ENCODE measurements at places on chromosomes 3 and 15.

DNA sequence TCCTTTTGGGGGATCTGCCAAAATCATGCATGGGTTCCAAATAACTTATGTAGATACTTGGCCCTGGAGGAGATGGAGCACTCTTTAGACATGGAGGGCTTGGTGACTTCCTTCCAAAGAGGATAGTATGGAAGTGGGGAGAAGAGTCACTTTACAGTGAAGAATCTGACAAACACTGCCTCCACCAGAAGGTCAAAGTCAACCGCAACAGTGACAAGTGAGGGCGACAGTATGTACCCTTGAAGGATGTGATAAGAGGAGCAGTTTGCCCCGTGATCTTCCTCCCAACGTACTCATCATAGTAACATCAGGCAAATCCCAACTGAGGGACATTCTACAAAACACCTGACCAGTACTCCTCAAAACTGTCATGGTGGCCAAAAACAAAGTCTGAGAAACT, 62.0 kb downstream of the LMCD1 start:
- no peak for DNase-seq

GRCh38 chr3:170149016-170149415, 32.5 kb downstream of the PHC3 start:
- no peak for DNase-seq

- DNase-seq: no peak
Observed at GRCh38 chr3:130457671-130458070, 59.3 kb upstream of the COL6A6 start.

- DNase-seq: no peak
Observed at GRCh38 chr15:91308199-91308598, 208.1 kb downstream of the SV2B start.

- no peak for DNase-seq
Observed at GRCh38 chr3:61960976-61961375, 399.6 kb downstream of the PTPRG start.

DNA sequence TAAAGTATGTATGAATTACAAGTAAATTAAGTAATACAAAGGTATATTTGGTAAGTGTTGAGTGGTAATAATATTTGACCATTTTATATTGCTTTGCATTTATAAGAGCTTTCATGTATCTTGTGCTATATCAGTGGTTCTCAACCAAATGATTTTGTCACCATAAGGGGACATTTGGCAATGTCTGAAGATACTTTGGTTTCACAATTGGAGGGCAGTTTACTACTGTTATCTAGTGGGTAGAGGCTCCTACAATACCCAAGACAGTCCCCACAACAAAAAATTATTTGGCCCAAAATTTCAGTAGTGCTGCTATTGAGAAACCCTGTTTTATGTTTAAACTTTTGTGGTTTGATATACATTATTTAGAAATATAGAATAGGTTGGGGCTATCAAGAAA, 14.6 kb downstream of the TRPC1 start:
- DNase-seq: no peak

GRCh38 chr3:126003447-126004190, 34.6 kb downstream of the ROPN1B start:
- no peak for DNase-seq

DNA sequence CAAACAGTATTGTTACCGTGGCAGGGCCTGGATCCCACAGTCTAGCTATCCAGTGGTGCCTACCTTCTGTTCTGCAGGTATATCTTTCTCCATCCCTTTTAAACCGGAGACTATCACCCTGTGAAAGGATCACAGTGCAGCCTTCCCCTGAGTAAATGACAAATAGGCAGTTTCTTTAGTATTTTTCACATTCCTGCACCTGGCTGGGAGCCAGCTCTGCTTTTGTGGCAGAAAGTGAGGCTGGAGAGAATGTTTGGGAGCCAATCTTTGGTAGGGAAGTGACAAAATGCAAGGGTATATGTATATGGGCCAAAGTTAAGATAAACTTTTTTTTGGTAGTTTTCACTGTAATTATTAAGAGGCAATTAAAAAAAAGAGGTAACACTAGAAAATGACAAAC, 54.8 kb downstream of the ARHGEF26 start:
- no peak for DNase-seq

DNA sequence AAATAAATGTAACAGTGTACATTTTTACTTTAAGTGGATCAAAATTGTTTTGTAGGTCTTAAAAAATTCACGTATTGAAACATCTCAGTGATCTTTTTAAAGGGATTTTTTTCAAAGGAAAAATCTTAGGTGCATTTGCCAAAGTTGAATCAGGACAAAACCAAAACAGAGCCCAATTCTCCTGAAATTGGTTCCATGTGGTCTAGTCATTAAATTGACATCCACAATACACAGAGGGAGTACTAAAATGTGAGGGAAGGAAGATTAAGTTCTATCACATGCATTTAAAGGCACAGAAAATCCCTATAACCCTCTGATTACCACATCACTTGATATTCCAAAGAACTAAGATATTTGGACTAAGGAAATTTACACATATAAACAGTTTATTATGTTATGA, 39.3 kb upstream of the HDC start:
- no peak for DNase-seq
